ENCODE measurements at places on chromosomes 2 and 18.
A peak's percentile ranks its signal among the peaks of the same experiment; 100 is the strongest.

DNA sequence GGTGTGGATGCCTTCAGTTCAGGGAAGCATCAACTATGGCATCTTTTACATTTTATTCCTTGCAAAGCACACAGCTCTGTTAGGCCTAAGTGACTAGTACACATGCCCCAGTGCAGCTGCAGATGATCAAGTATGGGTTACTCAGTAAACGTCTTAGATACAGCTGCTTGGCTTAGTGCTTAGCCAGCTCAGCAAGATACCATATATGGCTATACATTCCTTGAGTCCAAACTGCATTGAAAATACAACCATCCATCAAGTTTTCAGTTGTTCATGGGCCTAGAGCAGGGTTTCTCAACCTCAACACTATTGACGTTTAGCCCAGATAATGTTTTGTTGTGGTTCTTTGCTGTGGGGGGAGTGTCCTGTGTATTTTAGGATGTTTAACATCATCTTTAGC, 769.9 kb downstream of the TSN start:
- DNase-seq = no peak

DNA sequence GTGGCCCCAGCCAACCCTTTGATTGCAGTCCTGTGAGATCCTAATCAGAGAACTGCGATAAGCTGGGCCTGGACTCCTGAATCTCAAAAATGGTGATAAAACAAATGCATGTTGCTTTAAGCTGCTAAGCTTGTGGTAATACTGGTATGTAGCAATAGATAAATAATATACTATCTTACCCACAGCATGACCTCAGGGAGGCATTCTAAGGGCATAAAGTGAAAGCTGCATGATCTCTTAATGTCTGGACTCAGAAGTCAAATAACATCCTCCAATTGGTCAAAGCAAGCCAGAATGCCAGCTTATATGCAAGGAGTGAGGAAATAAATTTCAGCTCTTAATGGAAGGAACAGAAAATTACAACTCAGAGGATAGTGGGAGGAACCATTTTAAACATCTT, 246.1 kb downstream of the FSIP2 start:
- DNase-seq = no peak

DNA sequence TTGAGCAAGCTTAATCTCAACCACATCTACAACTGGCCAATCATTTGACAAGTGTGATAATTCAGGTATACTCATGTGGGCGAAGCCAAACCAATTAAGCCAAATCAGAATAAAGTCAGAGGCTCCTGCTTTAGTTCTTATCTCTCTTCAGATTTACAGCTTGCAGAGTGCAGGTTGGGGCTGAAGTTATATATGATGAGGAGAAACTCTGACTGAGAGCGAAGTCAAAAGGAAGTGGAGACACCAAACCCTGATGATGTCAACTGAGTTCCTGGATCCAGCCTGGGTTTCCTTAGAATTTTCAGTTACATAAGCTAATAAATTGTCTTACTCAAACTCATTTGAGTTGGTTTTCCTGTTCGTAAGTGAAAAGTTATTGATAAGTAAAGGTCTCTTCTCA, 73.9 kb downstream of the ASXL2 start:
- no peak for DNase-seq

GRCh38 chr2:73063909-73064875, 7.3 kb downstream of the SFXN5 start:
- peak; percentile 73 for DNase-seq

- no peak for DNase-seq
These were observed 133.6 kb upstream of the CAVIN2 start for GRCh38 chr2:191980483-191980882.

DNA sequence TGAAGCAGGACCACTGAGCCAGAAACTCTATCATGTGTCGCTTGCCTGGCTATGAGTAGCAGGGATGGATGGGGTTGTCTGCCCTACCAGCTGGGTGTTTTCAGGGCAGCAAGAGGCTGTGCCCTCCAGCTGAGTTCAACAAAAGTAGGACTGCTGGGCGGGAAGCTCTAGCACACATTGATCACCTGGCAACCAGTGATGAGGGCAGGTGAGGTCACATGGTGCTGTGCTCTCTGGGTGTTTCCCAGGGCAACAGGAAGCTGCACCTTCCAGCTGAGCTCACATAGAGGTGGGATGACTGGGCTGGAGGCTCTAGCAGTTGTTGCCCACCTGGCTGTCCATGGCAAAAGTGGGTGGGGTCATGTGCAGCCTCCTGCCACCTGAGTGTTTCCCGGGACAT, 487.3 kb upstream of the VWC2L start:
- DNase-seq = no peak

DNA sequence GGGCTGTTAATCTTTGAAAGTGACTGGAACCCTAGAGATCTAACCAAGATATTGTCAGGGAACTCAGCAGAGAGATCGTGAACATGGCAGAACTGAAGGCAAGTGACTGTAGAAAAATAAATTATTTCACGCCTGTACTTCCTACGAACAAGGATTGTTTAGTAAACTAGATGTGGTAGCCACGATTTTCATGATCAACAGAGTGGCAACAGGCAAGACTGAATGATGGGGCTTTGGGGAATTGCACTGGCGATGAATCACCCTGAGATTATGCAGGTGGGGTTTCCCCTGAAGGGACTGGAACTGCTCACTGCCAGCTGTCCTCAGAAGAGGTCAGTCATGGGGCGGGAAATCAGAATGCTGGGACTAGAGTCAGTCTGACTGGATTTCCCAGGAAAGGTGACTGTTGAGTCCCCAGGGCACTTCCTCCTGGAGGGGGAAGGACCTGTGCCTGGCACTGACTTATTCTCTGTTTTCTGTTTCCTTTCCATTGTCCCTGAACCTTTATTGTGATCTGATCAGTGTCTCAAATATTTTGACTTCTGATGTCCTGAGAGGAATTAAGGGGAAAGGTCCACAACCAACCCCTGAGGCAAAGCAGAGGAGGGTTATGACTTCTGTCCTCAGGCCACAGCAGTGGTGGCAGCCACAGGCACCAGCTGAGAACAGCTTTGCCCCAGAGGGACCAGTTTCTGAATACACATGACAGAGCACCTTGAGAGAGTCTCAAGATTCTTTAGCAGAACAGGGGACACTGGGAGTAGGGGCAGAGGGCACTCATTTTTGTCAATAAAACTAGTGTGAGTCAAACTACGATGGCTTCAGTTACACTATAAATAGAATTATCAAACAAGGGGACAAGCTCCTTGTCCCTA, 70.0 kb downstream of the NAB1 start:
- no peak for DNase-seq

GRCh38 chr2:75309596-75310463, 110.5 kb upstream of the TACR1 start:
- no peak for DNase-seq

DNA sequence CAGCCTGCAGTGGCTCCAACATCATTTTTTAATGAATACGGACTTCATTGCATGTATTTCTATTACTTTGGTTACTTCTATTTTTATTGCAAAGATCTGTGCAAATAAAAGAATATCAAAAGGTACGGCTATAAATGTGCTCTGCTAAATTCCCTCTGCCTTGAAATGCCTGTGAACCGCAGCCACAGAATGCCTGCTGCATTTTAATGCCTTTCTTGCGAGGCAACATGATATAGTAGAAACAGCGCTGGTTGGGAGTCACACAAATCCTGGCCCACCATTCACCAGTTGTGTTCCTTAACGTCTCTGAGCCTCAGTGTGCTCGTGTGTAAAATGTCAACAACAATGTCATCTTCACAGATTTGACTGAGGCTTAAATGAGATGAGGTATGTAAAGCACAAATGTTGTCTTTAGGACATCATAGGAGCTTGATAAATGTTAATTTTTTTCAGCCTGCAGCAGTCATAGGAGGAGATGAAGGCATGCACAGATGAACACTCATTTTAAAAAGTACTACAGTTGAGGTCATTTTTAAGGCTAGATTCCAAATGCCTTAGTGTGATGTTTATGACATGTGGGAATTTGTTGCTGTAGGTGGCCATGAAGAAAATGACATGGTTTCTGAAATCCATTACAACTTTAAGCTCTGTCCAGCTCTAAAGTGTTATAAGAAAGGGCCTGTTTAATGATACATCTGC, 187.6 kb upstream of the NRP2 start:
- DNase-seq = no peak

GRCh38 chr2:26650713-26651469, 9.7 kb upstream of the CIB4 start:
- DNase-seq = no peak

DNA sequence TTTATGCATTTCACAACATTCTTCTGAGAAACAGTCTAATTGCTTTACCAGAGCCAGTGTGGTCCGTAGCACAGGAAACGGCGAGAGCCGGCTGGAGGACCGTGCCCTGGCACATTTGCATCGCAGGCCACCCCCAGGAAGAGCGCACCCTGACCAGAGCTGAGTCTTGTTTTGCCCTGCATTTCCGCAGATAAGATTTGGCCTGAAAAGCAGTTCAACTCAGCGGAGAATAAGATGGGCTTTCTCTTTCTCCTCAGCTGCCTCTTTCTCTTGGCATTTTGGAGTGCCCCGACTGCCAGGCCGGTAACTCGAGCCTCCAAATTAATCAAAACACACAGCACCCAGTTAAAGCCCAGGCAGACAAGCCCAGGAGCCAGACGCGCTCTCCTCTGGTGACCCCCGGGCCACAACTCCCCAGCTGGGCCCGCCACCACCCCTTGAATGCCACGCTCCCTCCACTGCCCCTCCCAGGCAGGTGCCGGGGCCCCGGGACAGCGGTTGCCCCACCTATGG, 464 bp downstream of the COL4A4 start:
- DNase-seq = no peak

- no peak for DNase-seq
These were observed 45.7 kb downstream of the QPCT start for GRCh38 chr2:37389989-37390765.

GRCh38 chr18:50428531-50429206, 53.8 kb downstream of the SKA1 start:
- no peak for DNase-seq

DNA sequence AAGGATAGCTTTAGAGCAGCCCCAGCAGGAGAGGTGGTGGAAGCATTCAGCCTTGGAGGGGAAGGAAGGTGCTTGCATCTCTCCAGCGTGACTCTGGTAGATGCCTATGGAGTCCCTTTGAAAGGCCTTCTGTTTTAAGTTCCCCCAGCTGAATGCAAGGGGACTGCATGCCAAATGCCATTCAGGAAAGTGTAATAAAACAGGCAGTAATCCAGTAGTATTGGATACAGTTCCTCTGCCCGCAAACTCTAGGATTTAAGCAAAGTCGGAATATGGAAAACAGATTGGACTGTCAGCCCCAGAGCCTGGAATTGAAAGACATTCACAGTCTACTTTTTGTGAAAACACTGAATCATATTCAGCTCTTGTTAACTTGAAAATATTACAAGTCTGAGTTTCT, 125.2 kb upstream of the GAREM1 start:
- DNase-seq = no peak

- no peak for DNase-seq
These were observed 125.3 kb upstream of the APCDD1 start for GRCh38 chr18:10329101-10329500.

- DNase-seq = no peak
These were observed 32.2 kb downstream of the DGKD start for GRCh38 chr2:233386382-233387041.

GRCh38 chr2:70418514-70418913, 116.6 kb upstream of the FAM136A start:
- no peak for DNase-seq

GRCh38 chr18:28181616-28182015, 4.7 kb upstream of the CDH2 start:
- no peak for DNase-seq

- DNase-seq = no peak
These were observed 158.7 kb downstream of the CLIP4 start for GRCh38 chr2:29273685-29274611.

DNA sequence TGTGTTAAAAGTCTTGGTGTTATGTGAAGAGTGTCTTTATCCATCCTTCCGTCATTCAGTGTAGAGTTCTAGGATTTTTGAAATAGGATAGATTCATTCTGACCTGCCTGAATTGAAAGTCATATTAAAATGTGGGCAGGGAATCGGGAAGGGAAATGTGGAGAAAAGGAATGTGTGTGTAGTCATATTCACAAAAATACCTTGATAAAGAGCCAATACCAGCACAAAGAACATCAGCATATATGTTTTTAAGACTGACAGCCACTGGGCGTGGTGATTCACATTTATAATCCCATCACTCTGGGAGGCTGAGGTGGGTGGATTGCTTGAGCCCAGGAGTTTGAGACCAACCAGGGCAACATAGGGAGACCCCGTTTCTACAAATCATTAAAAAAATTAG, 188.1 kb downstream of the CAMKMT start:
- DNase-seq = no peak

- DNase-seq = no peak
These were observed 33.9 kb downstream of the ZNF516 start for GRCh38 chr18:76461148-76461547.

GRCh38 chr2:11744631-11745394, 1.6 kb upstream of the LPIN1 start:
- DNase-seq = no peak

DNA sequence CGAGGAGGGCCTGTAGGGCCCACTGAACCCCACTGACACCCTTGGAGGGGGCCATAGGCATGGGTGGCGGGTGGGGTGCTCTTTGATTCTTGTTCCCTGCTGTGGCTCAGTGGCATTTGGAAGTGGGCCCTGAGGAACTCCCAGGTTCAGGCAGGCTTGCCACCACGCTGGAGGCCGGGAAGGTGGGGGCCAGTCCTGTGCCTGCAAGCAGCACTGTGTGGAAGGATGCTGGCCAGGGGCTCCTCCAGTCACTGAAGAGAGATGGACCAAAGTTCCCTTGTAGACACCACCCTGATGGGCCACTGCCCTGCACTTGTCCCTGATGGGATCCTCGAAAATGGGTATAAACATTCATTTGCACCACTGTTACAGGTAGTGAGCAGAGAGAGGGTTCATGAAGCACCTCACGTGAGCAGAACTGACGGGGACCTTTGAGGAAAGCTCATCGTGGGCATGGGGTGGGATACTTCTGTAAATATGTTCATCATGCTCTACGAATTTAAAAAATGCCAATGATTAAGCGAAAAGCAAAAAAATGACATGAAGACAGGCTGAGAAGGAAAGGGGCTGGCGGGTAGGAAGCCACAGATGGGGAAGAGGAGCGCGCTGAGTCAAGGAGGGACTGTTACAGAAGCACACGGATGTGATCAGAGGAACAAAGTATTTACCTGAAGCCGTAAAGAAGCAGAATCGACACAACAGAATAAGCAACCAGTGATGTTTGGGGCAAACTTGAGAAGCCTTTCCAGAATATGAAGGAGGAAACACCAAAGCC, 45.2 kb upstream of the ASB1 start:
- DNase-seq = no peak

DNA sequence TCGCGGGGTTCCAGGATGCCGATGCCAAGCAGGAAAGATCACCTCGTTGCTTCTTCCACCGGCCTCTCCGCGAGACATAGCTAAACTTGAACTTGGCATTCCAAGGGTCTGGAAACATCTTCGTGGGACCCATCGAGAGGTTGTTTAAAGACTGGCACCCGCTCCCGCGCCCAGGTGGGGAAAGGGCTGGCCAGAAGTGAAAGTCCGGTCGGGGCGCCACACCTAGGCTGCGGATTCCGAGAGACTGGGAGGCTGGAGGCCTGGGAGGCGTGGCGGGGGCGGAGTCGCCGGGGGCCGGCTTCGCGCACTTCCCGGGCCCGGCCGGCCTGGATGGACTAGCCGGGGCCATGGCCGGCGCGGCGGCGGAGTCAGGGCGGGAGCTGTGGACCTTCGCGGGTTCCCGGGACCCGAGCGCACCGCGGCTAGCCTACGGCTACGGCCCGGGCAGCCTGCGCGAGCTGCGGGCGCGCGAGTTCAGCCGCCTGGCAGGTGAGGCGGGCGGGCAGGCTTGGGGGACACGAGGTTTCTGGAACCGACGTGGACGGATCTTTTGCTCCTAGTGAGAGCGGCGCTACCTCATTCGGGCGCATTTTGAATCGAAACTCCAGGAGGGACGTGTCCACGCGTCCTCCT, at the start of gene MOCOS:
Gene MOCOS, plus strand, starts transcription at position 305 of the 633 bp plus-strand sequence. Its CDS starts 43 bp downstream, at position 348.
- DNase-seq = no peak

GRCh38 chr18:354003-354402, 86.2 kb upstream of the THOC1 start:
- no peak for DNase-seq
